ENCODE measurements at places on chromosomes 13 and 19.

DNA sequence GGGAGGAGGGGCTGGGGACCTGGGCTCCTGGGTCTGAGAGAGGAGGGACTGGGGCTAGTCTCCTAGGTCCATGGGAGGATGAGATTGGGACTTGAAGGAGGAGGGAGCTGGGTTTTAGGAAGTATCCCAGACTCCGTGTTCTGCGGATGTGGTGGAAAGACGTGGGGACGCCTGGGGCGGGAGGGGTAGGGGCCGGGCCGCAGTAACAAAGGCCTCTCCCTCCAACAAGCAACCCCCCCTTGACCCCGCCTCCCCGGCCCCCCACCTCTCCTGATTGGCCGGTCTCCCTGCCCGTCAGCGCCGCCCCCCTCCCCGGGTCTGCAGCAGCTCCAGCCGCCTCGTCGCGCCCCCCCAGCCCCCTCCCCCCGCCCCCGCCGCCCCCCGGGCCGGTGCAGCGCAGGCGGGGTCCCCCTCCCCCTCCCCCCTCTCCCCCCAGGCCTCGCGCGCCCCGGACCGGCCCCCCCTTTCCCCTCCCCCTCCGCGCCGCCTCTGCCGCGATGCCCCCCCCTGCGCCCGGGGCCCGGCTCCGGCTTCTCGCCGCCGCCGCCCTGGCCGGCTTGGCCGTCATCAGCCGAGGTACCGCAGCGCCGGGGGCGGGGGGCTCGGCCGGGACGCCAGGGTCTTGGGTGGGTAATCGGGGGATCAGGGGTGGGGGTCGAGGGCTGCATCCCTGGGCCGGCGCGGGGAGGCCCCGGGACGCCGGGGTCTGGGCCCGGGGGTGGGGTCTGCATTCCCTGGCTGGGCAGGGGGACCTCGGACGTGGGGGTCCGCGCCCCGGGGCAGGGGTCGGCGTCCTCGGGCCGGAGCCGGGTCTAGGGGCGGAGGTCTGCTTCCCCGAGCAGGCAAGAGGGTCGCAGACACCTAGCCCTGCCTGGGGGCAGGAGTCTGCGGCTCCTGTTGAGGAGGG, at the start of gene IGLON5:
IGLON5 (plus strand) TSS at position 294 of the 907 bp plus-strand sequence; CDS start at position 498, 204 bp downstream.
- no peak for DNase-seq

DNA sequence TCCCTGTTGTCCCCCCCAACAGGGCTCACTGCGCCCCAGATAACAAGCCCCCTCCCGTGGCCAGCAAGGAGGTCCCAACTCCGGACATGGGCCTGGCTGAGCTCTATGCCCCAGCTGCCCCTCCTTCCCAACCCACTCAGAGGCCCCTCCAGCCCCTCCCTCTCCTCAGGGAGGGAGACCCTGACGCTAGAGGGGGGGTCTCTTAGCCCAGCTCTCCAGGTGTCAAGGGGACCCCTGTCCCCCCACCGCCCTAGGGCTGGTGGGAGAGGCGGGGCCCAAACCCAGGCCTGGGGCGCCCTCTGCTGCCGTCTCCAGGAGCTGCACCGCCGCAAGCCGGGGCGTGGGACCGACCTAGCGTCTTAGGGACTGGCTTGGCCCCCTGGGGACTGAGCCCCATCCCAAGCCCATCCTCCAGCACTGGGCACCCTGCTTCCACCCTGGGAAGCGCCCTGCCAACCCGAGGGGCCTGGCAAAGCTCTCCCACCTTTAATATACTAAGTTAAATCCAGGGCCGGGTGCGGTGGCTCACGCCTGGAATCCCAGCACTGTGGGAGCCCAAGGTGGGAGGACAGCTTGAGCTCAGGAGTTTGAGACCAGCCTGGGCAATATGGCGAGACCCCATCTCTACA, 1.4 kb downstream of the GRIN3B start:
- DNase-seq: no peak

- no peak for DNase-seq
These were observed 2.9 kb downstream of the KLHL26 start for GRCh38 chr19:18639706-18640243.

GRCh38 chr13:60303166-60303565, 93.9 kb upstream of the TDRD3 start:
- DNase-seq: no peak

DNA sequence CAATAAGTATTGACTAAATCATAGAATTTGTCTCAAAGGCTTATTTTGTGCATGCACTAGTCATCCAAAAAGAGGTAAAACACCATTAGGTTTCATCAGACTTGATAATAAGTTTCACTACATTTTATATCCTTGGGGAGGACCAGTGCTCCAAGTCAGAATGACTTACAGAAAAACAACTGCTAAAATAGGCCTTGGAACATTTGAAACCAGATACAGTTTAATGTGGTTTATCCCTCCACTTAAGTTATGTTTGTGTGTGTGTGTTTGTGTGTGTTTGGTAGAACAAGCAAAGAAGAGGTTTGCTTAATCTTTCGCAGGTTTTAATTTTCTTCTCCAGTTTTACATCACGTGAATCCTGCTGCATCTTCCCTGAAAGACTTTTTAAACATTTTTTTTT, 570.9 kb downstream of the PCDH9 start:
- no peak for DNase-seq

DNA sequence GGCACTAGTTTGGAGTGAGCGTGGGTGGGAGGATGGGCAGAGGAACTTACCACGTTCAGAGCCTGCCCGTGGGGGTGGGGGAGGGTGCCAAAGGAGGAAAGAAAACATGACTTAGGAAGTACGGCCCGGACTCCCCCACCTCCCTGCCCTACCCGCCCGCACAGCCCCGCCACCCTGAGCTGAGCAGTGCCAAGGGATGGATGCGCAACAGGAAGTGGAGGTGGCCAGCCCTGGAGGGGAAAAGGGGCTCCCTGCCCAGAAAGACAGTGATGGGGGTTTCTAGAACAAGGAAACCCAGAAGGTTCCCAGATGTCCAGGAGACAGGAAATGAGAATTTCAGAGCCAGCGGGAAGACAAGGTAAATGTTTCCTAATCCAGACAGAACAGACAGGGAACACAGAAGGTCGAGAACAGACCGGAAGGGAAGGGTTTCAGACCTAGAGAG, 6.3 kb downstream of the TEAD2 start:
- DNase-seq: no peak

DNA sequence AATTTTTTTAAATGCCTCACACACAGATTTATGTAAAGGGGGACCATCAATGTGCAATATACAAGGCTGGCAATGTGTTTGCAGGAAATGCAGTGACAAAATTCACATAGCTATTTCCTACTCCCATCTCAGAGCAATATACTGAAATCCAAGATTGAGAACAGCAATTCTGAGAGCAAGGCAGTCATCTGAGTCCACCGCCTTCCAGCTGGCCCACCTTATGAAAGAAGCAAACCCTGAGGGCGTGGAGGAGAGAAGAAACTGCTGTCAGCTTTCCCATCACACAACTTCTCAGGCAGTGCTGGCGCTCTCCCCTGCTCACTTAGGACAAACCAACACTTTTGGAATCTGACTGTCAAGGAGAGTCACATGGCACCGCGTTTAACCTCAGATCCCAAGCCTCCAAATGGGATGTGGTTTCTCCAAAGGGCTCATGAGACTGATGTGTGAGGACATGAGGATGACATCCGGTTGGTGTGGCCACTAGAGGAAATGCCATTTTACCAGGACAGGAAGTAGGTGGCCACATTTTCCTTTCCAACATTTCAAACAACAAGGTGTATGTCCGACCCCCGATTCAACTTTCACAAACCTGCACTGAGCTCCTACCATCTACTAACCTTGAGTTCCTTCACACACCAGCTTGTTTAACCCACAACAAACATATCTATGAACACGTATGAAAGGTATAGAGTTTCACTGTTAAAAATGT, 3.7 kb upstream of the DOCK9 start:
- DNase-seq: no peak

DNA sequence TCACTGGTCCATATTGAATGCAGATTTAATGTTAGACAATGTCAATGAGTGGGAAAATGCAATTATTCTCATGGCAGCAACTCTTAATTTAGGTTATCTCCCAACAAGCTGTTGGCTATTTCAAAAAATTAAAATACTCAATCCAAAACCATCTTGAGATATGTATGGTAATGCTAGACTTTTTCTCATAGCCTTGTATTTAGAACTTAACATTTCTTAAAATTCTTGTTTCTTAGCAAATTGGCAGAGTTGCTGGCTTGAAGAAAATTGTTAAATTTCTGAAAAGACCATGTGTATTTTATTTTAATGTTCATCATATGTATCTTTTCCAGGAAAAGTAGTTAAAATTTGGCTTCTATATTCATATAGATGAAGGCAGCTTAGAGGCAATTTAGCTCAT, 1355.1 kb downstream of the PCDH9 start:
- no peak for DNase-seq

GRCh38 chr19:3857449-3858003, 11.3 kb downstream of the ZFR2 start:
- DNase-seq: no peak

GRCh38 chr19:7997809-7998480, 7.5 kb downstream of the ELAVL1 start:
- DNase-seq: no peak

GRCh38 chr19:39351537-39352064, 9.4 kb downstream of the SAMD4B start:
- no peak for DNase-seq

- peak; percentile 62 for DNase-seq
These were observed 820 bp downstream of the EID2 start for GRCh38 chr19:39539165-39539517.

DNA sequence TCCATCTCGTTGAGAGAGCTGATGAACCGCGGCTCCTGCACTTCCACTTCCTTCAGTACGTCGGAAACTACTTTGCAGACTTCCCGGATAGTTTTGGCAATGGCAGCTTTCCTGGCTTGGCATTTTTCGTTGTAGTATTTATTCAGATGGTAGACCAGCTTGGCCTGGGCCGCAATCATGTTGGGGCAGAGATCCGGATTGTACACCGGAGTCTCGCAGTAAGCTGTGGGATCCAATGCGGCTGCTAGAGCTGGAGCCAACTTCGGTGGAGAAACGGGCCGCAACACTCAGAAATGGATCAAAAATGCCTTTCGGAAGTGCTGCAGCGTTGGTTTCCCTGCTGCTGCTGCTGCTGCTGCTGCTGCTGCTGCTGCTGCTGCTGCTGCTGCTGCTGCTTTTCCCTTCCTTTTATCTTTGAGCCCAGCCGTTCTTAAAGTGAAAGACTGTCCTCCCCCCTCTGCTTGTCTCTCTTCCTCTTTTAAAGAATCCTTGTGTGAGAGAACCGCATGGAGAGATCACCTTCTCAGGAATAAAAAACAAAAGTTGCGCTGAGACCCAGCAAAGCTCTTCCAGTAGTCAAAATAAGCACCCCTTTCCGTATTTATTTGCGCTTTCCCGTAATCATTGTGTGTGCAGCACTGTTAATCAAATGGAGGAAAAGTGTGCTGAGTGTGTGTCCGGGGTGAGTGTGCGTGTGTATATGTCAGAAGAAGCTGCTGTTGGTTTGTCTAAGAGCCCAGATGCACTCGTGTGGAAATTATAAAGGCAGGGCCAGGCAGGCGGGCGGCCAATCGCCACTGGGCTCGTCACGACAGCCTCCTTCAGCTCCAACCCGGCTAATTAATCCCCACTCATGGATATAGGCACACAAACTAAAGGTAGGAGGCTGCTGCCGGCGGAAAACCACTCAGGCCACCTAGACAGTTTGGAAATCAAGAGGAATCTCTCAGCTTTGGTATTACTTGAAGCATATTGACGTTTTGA, at the start of gene MAB21L1:
MAB21L1 (minus strand) TSS at position 730 of the 984 bp plus-strand sequence; CDS start at position 179, 551 bp downstream.
- DNase-seq: no peak

DNA sequence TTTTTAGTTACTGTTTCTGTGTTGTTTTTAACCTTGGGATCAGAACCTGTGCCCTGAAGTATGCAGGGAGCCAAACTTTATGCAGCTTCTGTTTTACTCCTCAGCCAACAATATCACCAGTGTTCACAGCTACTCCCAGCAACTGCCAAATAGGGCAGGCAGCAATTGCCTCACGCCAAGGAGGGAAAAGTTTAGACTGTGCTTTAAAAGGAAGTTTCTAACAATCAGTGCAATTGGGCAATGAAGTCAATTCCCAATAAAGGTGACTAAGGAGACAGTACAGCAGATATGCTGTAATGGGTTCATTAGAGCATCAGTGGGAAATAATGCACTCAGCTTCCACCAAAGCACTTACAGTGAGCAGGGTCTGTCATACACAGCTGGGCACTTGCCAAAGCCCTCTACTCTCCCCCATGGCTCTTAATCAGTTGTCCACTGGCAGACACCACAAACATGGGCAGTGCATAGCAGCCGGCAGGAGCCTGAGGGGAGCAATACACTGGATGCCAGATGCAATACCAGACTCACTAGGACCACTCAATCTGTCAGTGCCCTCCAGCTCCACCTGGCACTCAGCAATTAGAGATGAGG, 19.3 kb downstream of the ENOX1 start:
- no peak for DNase-seq

GRCh38 chr19:16210168-16210567, 12.5 kb downstream of the AP1M1 start:
- no peak for DNase-seq

DNA sequence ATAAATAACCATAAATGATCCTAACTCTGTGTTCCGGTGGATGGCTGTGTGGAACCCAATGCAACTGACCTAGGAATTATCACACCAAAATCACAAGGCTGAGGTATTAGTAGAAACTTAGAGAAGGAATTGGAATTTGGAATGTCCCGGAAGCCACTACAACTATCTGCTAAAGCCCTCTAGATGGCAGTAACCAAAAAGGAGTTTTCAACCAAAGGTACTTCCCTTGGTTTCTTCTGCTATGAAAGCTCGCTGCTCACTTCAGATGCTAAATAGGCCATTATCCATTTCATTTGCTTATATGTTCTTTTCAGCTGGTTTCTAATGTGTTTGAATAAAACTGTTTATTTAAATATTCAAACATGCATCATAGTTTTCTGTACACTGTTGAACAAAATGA, 1589.1 kb upstream of the SPRY2 start:
- DNase-seq: no peak

DNA sequence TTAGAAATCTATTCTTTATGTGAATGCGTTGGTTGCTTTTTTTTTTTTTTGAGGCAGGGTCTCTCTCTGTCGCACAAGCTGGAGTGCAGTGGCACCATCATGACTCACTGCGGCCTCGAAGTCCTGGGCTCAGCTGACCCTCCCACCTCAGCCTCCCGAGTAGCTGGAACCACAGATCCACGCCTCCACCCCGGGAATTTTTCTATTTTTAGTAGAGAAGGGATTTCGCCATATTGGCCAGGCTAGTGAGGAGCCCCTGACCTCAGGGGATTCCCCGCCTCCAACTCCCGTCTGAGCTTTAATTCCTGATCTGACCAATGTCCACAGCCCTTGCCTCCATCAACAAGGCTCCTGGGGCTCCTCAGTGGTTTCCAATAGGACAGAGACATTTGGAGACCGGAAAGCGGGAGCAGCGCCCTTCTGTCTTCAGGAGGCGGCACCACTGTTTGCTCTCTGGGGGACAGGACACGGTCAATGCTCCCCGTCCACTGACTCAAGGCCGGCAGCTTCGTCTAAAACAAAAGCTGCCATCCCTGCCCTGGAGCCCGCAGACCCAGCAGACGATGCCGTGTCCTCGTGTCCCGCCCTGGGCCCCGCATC, 503 bp downstream of the TUBA3C start:
- DNase-seq: no peak

GRCh38 chr19:3725640-3726310, 17.6 kb downstream of the TJP3 start:
- DNase-seq: no peak

GRCh38 chr13:24267274-24267673, 42.1 kb upstream of the C1QTNF9 start:
- DNase-seq: no peak
